ENCODE measurements at places on chromosomes 3 and 15.
A peak's percentile ranks its signal among the peaks of the same experiment; 100 is the strongest.

DNA sequence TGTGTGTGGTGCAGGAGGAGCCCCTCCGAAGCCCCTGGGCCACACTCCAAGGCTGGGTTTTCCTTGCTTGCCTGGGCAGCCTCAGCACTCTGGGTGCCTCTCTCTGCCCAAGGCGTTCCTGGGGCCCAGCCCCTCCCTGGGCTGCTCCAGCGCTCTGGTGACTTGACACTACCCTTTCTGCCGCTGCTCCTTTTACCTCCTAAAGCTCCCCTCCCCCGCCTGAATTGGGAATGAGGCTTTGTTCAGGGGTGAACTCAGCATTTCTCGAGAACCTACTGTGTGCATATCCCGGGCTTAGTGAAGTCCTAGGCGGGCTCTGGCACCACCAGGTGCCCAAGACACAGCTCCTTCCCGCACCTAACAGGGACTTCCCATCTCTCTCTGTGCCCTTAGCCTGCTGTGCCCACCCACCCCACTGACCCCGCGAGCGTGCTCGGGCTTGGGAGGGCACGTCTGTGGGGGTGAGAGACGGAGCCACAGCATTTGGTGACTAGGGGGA, 1.2 kb upstream of the BAHD1 start:
- DNase-seq = peak; percentile 12

DNA sequence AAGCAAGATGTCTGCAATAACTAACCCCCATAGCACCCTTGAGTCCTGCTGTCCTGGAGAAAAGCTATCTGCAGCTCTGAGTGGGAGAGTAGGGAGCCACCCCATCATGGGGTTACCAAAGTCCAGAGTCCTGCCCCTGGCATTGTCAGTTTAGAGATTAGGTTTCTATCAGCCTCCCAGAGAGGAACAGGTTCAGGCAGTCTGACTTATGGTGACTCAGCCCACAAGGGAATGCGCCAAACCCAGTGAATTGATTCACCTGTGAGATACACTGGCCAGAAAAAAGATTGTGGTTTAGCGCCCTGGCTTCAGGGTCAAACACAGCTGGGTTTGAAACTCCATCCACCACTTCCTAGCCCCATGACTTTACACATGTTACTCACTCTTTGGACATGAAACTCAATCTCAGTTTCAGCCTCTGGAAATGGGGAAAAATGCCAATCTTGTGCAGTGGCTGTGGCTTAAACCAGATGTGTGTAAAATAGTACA, 263.6 kb upstream of the HES1 start:
- peak; percentile 17 for DNase-seq

DNA sequence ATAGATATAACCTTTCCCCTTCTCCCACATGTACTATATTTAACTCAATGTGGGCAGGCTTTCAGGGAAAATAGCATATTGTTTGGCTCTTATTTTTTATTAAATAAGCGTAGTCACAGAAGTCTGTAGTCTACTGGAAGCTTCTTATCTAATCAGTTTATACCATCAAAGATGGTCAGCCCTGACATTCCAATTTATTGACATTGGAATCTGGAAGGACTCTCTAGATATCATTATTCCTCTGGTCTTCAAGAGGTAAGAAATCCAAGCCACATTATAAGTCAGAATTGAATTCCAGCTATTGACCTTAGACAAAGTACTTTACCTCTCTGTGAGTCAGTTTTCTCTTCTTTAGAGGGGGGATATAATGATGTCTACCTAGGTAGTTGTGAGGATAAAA, 38.5 kb upstream of the SCAANT1 start:
- no peak for DNase-seq

DNA sequence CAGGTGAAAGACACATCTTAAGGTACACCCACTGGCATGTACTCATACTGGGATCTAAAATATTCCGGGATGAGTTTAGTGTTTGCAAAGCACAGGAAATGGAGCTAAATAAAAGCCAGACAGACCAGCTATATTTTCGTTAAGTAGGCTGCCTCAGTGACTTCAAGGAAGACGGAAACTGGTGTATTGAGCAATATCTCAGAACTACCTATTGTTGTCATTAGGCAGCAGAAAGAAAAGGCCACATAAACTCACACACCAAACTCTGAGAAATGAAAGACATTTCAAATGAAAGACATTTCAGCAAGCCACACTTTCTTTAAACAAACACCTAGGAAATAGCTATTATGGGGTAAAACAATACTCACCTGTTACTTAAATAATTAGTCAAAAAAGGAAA, 761.7 kb upstream of the SEMA6D start:
- DNase-seq = no peak

DNA sequence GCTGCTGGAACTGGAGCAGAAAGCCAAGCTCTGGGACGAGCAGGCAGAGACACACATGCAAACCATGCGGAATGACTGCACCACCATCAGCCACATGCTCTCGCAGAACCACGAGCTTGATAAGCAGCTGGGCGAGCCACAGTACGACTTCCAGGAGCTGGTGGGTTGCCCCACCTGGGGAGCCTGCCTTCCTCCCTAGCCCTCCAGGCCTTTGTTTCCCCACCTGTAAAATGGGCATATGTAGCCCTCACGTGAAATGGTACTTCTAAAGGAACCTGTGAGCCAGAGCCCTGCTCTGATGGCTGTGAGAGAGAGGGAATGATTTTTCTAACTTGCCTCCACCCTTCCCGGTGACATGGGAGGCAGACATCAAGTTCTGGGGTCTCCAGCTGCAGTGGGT, 44.6 kb upstream of the GOLGA6B start:
- no peak for DNase-seq

- DNase-seq = no peak
These were observed 32.2 kb upstream of the BCL6 start for GRCh38 chr3:187777331-187777941.

GRCh38 chr3:14344351-14344750, 58.1 kb upstream of the SLC6A6 start:
- DNase-seq = no peak

DNA sequence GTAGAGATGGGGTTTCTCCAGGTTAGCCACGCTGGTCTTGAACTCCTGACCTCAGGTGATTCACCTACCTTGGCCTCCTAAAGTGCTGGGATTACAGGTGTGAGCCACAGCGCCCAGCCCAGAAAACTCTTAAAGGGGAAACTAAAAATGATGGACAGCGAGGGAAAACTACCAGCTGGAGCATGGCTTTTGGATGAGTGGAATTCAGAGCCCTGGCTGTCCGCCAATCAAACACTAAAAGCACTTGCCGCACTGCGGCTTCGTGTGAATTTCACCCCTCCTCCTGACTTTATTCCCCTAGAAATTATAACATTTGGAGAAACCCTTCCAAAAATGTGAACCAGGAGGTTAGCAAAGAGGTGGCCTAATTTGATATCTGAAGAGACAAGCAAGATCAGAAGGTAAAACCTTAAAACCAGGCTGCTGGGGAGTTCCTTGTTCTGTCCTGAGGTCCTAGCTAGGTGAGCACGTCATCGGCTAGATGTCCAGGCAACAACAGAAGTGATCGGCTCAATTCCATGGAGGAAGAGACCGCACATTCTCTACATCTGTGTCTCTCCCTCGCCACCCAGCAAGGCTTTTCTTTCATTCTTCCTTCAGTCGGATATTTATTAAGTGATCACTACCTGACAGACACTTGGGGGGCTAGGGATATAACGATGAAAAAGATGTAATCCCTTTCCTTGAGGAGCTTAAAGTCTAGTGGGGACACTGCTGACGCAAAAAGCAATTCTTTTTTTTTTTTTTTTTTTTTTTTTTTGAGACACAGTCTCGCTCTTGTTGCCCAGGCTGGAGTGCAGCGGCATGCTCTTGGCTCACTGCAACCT, 1.7 kb downstream of the TM4SF19 start:
- DNase-seq = peak; percentile 15

GRCh38 chr15:58537033-58537432, 105.2 kb downstream of the LIPC start:
- no peak for DNase-seq

- no peak for DNase-seq
These were observed 87.1 kb downstream of the LPP start for GRCh38 chr3:188241072-188241471.

DNA sequence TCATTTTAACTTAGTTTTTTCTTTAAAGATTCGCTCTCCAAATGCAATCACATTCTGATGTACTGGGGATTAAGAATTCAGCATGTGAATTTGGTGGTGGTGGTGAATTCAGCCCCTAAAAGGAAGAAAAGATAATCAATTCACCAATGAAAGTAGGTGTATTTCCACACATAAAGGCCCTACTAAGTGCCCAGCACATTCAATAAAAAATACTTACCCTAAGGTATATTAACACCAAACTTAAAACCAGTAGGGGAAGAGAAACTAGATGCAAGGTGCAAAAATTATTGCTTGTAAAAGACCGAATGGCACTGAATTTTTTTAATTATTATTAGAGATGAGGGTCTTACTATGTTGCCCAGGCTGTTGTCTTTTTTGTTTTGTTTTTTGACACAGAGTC, 16.8 kb upstream of the SUCNR1 start:
- DNase-seq = no peak

DNA sequence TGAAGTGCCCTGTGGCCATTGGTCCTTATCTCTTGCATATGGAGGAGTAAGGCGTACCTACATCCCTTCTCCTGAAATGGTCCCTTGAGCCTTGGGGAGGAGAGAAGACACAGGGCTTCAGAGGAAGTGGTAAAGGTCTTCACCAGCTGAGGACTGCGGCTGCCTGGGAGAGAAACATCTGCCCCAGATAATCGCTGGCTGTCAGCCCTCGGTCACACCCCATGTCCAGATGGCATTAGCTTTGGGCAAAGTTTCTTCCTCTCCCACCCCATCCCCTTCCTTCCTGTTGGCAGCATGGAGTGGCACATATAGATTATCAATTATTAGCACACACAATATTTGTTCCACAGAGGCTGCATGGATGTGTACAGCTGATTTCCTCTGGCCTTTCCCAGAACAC, 61.6 kb downstream of the LRTM1 start:
- DNase-seq = no peak

- peak; percentile 14 for DNase-seq
These were observed 961 bp downstream of the HAPLN3 start for GRCh38 chr15:88894348-88894818.

- no peak for DNase-seq
These were observed 167.5 kb downstream of the PGPEP1L start for GRCh38 chr15:98840053-98840452.

GRCh38 chr3:82643948-82644347, 882.5 kb upstream of the GBE1 start:
- no peak for DNase-seq

- DNase-seq = no peak
These were observed 40.5 kb downstream of the RASGRP1 start for GRCh38 chr15:38524156-38524555.

- DNase-seq = no peak
These were observed 105.5 kb downstream of the IQSEC1 start for GRCh38 chr3:12967606-12968351.

DNA sequence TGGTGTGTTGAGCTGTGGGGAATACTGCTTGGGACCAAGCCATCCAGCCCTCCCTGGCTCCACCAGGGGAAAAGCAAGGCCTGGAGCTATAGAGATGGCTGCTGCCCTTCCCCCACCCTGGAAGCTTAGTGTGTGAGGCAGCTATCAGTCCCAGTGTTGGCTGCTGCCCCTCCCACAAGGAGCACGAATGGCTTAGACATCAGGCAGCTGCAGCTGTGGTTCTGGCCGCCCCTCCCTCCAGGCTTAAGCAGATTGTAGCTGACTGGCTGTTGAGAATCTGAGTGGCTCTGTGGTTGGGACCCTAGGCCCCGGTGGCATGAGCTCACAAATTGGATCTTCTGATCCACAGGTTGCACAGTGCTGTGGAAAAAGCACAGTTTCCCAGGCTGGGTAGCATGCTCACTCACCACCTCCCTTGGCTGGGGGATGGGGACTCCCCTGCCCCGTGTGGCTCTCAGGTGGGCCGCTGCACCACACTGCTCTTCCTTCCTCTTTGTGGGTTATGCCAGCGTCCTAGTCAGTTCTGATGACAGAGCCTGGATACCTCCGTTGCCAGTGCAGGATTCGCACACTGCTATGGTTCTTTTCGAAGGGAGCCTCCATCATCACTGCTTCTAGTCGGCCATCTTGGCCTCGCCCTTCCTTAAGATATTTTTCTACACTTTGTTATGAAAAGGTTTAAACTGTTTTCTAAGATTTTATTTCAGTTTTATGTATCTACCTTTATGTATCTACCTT, 21.2 kb upstream of the SUCNR1 start:
- no peak for DNase-seq

- no peak for DNase-seq
These were observed 60.2 kb downstream of the ABTB1 start for GRCh38 chr3:127732879-127733350.

DNA sequence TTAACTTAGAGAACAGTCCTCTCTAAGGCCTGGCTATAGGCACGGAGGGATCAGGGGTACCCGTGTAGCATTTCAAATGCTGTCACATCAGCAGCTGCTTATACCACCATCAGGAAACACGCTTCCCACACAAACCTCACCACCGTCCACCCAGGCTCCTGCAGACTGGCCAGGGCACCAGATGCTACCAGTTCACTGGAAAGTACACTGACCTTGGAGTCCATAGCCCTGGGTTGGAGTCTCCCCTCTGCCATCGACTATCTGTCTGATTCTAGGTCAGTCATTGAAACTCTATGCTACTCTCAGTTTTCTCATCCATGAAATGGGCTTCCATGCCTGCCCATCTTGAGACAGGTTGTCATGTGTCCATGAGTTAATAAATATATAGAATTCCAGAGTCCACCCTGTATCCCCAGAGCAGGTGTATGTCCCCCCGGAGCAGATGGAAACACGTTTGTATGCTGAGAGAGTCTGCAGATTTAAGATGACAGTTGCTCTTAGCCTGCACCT, 156.0 kb upstream of the SMAD3 start:
- DNase-seq = no peak

DNA sequence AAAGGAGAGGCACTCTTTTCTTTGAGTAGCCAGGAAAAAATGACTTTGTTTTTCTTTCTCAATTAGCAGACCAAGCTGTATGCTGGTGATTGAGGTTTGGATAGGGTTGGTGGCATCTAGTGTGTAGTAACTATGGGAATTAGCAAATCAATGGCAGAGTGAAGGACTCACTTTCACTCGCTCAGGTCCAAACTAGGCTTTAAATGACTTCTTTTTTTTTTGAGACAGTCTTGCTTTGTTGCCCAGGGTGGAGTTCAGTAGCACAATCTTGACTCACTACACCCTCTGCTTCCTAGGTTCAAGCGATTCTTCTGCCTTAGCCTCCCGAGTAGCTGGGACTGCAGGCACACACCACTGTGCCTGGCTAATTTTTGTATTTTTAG, 35.9 kb downstream of the PRKCI start:
- no peak for DNase-seq

DNA sequence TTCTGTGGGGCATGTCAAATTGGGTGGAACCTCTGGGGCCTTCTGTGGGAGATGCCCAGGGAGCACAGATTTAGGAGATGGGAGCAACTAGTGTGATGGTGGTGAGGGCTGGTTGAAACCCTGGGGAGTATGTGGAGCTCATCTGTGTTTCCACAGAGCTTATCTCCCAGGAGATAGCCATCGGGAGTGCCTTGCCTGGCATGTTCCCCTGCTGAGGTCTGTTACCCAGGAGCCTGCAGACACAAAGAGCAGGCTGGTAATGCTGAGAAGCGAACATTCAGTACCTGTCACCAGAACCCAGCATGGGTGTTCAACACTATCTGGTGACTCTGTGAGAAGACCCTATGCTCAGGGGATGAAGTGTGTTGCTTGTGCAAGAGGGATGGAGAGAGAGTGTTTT, 85.0 kb downstream of the CLSTN2 start:
- DNase-seq = no peak

All from DMS79 treated with DMSO at 0.1 percent for 48 hours (cell line).